Activated CD4-positive, alpha-beta T cell treated with anti-CD3 and anti-CD28 coated beads, Interleukin-2, amount 10 ng/mL, durations not matched to agents 24 days and 14 days (primary cell): ENCODE measurements at places on chromosomes 11 and 22. TPM values are rescaled to one million over a fixed set of nuclear protein-coding genes. Genes with fewer than 3 reads are reported as not detected.

Gene SERHL2
- 2.2 and 2.3 TPM in 2 replicates for total RNA-seq

Gene TNNI2
- total RNA-seq = not detected in 2 replicates

Gene CYB5R2
- 3.4 and 3.6 TPM in 2 replicates for total RNA-seq

Gene KCNK7
- total RNA-seq = 0.69 and 1.3 TPM in 2 replicates

Gene SSTR3
- 3.5 and 4.0 TPM in 2 replicates for total RNA-seq

Gene ESRRA
- 59.6 and 60.6 TPM in 2 replicates for total RNA-seq

Gene ZBTB16
- 2.5 and 3.8 TPM in 2 replicates for total RNA-seq

Gene FOLH1
- total RNA-seq = not detected in 2 replicates

Gene KCNE3
- not detected in 2 replicates for total RNA-seq

Gene ASCL2
- total RNA-seq = 0.62 and 0.96 TPM in 2 replicates
